ENCODE measurements at places on chromosomes 3 and 15.

GRCh38 chr3:100516838-100517237 lies 24.4 kb downstream of the TMEM45A start:
- DNase-seq: peak; percentile 63

- DNase-seq: no peak
Observed at GRCh38 chr15:56042982-56043980, 49.9 kb upstream of the NEDD4 start.

DNA sequence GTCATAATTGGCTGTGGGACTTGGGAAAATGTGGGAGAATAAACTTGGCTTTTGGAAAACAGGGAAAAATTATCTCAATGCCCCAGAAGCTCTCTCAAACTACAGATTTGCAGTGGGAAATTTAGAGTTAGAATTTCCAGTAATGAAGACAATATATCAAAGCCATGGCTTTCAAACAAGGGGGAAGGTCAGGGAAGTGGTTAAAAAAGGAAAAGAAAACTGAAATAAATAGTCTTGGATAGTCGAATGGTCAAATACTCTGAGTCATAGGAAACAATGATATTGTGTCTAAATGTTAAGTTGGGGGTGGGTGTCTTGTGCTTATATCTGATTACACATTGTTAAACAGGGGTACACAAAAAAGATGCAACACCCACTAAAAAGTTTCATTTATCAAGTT lies 272.4 kb upstream of the COL8A1 start:
- DNase-seq: no peak

GRCh38 chr3:13042127-13042701 lies 31.0 kb downstream of the IQSEC1 start:
- DNase-seq: no peak

- no peak for DNase-seq
Observed at GRCh38 chr3:136908297-136908696, 46.3 kb downstream of the NCK1 start.

GRCh38 chr3:188624384-188624783 lies 470.4 kb downstream of the LPP start:
- peak; percentile 75 for DNase-seq

All from HFFc6 (cell line).